ENCODE measurements at places on chromosomes 5 and 9. TPM values are rescaled to one million over a fixed set of nuclear protein-coding genes. Genes with fewer than 3 reads are reported as not detected.

GRCh38 chr5:149355688-149356087 is 2.2 kb upstream of the PCYOX1L start:
- no peak for DNase-seq

DNA sequence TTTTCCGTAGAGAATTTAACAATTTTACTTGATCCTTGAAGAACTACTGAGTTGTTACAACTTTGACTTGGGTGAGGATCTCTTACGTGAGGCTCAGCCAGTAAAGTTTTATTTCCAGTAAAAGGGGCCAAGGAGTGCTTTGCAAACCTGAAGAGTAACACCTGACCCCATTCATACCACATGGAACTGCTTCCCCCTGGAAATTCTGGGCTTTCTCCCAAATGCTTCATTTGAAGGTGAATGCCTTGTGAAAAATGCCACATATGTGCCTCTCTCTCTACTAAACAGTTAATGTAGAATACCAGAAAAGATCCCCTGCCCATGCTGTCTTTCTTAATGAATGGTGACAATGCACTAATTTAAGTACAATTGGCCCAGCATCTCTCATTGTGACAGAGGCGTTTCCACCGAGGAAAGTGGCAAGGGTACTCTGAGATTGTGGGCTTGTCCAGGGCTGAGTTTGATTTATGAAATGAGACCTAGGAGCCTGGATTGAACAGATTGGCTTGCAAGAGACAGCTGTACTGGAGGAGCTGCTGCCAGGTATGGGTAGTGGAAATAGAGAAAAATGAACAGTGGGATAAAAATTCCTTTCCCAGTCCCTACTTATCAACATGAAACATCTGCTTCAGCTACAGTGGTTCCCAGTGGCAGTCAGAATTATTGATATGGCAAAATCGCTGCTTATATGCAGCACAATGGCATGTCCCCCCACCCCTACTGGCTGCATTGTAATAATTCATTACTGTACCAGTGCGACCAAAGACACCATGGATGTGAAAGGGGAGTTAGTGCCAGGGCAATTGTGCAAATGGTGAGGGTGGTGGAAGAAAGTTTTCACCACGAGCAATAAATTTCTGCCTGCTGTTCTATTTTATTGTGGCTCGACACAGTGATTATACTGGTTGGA is 843.7 kb upstream of the WWC1 start:
- DNase-seq: no peak

DNA sequence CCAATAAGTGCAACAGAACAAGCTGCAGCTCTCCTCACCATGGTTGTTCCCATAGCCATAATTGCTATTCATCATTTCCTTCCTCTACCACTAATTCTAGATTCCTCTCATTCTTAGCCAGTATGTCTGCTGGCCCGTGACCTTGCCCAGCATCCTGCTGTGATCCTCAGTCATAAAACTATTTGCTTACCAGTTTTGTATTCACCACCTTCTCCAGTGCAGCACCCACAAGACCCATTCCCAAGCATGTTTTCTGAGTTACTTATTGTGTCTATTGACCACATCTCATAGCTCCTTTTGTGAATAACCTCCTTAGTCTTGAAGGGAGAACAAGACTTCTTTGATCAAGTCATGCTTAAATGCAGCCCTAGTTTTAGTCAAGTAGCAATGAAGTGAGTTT is 488.0 kb upstream of the CTNND2 start:
- DNase-seq: no peak

Gene TAF11L13
- total RNA-seq: not detected
